ENCODE measurements at places on chromosomes 5 and 9.
A peak's percentile ranks its signal among the peaks of the same experiment; 100 is the strongest.

DNA sequence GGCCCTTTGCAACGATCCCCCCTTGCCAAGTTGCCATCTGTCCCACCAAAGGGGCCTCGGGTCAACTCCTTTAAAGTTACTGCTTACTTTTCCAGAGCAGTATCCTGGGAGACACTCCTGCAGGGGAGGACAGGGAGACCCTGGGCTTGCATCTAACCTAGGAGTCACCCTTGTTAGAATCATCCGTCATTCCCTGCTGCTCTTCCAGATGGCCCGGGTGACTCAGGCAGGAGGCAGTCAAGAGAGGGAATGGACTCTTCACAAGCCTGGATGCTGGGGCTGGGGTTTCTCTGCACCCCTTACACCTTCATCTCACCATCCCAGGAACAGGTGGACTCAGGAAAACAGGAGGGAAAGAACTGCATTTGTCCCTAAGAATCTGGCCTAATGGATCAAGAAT lies 175.6 kb downstream of the GABBR2 start:
- no peak for DNase-seq

- DNase-seq, result no peak
These were observed 47.9 kb downstream of the RAI14 start for GRCh38 chr5:34703767-34704713.

DNA sequence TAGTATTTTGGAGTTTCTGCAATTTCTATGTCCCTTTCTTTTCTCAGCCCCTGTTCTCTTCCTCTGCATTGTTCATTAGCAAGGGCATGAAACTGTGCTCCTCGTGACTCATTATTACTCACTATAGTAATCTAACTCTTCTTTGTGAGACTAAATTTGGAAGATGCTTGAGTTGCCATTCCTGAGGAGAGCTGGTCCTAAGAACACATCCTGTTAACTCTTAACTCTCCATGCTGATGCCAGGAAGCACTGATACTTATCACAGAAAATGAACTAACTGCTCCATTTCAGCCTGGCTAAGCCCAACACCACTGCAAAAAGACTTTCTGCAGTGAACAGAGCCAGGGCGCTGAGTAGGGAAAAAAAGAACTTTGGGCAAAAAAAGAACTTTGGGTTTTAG lies 10.6 kb upstream of the CSNK1A1 start:
- peak; percentile 80 for DNase-seq

GRCh38 chr5:7494481-7495130 lies 98.7 kb downstream of the ADCY2 start:
- DNase-seq, result no peak

DNA sequence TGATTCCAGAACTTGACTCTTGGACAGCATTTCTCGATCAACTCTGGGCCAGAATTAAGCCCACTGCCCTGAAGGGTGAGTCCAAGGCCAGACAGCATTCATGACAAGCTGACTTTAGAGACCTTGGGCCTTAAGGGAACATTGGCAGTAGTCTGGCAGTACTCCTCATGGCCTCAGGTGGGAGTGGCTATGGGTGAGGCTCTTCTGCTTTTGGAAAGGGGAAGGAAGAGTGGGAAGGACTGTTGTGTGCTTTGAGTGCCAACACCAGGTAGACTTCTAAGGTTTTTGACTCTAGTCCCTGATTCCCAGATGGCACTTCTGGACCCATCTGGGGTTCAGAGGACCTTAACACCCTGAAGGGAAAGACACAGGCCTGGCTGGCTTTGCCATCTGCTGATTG lies 530.4 kb downstream of the ACTL7B start:
- no peak for DNase-seq

Measured in BJ (cell line).